Activated CD4-positive, CD25-positive, alpha-beta regulatory T cell treated with anti-CD3 and anti-CD28 coated beads, Interleukin-2, amount 50 U/mL, for 24 hours (primary cell): ENCODE measurements at places on chromosomes 2 and 18.

DNA sequence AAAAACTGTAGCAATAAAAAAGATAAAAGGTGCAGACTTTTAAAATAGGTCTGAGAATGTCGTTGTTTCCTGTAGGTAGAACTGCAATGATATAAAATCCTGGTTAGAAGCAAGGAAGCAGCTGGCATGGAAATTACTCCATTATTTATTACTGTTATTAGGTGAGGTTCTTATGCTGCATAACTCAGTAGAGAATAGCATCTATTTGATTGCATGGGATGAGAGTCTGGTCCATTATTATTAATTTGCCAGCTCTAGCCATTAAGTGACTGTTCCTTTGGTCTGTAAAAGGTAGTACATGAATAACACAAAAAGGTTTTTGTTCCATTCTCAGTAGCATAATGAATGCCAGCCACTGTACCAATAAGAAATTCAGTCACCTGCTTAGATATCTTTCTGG, 358.6 kb downstream of the RBM43 start:
- no peak for ATAC-seq

DNA sequence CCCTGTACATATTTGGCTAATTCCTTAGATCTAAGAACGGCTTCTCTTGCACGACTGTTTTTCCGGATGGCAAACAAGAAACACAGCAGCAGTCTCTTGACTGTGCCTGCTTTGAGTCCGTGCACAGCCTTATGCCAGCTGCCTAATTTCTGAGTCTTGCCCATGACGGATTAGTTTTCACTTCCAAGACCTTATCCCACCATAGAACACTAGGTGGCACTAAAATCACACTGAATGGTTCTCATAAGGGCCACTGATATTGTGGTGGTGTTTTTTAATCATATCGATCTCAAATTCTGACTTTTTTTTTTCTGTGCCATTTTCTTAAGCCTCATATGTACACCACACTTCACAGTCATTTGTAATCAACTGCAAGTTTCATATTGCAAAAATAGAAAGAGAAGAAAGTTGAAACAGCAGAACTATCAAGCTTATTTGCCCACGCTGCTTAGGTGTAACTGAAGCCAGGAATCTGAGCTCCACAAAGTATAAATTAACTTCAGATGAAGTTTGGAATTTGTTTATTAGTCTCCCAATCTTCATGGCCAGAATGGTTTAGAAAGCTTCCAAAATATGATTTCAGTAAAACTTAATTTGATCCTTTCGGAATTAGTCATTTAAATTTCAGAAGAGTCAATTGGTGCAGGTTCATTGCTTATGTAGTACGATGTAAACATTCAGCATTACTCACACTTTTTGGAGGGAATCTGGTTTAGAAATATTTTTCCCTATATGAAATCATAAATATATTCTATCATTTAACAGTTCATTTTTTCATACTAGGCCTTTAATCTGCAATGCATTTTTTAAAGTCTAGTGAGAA, 45.5 kb upstream of the SCN7A start:
- peak; percentile 55 for ATAC-seq

DNA sequence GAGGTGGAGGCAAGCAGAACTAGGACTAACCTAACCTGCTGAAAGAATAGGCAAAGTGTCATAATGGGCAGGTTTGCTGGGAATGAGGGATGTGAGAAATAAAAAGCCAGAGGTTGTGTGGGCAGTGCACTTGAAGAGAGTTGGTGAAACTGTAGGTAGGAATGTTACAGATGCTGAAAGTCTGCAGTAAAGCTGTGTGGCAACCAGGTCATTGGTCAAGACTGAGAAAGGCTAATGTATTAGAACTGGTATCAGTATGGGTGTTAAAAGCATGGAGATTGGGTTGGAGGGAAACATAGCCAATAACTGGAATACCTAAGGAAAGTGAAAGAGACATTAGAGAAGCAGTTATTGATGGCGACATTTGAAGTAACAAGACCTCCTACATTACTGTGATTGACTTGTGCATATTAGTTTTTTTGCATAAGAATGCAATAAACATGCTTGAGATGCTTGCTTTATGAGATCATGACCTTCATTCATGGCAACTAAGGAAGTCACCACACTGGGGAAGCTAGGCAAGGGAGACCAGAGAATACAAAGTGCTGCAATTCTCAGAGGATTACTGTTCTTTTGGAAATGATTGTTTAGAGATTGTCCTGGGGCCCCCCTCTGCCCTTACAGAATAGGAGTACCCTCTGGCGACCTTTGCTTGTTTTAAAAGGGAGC, 11.8 kb downstream of the GULP1 start:
- ATAC-seq: no peak

DNA sequence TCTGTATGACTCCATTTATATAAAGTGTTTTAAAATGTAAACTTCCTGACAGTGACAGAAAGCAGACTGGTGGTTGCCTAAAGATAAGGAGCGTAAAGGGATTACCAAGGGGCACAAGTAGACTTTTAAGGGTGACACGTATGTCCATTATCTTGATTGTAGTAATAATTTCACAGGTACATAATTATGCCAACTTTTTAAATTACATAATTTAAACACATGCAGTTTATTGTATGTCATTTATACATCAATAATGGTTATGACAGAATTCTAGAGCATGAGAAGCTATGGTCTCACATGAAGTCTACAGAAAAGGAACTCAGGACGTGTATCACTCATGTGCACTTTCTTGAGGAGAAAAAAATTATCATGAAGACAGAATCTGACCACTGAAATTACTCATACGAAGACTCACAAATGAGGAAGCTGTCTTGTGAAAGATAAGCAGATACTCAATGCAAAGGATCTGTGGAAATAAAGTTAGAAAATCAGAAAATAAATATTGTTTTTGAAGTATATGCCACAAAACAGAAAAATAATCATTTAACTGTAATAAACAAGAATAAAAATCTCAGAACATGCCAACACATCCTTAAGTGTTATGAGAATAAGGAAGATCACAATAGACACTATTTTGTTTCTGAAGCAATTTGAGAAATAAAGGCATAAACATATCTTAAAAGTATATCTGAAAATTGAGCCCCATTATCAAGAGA, 84.4 kb downstream of the TMEM131 start:
- ATAC-seq: peak; percentile 41

- no peak for ATAC-seq
Measured at GRCh38 chr18:63881851-63882250, 5.7 kb upstream of the SERPINB2 start.

- ATAC-seq: no peak
Measured at GRCh38 chr2:106138543-106139237, 55.4 kb downstream of the UXS1 start.

DNA sequence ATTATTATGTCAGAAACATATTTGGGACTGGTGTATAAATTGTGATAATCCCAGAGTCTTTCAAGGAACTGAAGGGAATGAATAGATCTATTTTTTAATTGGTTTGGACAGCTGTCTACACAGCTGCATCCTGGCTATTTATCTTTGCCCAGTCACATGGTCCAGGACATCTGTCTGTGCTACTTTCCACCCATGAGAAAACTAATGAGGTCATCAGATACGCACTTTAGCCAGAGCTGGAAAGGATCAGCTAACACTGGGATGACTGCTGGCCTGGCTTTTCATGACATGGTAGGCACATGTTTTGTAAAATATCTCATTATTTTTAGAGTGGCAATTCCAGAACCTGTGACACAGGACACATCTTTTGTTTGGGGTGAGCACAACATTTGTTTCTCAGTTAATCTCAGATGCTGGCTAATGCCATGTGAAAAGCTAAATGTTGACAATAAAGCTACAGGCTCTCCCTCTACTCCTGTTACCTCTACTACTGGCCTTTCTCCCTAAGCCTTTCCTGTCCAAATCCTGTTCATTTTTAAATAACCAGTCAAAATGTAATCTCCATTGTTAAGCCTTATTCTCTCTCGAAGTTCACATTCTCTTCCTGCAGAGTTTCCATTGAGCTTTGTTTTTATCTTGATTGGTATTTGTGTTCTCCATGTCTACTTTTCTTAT, 500.7 kb downstream of the RIT2 start:
- no peak for ATAC-seq

DNA sequence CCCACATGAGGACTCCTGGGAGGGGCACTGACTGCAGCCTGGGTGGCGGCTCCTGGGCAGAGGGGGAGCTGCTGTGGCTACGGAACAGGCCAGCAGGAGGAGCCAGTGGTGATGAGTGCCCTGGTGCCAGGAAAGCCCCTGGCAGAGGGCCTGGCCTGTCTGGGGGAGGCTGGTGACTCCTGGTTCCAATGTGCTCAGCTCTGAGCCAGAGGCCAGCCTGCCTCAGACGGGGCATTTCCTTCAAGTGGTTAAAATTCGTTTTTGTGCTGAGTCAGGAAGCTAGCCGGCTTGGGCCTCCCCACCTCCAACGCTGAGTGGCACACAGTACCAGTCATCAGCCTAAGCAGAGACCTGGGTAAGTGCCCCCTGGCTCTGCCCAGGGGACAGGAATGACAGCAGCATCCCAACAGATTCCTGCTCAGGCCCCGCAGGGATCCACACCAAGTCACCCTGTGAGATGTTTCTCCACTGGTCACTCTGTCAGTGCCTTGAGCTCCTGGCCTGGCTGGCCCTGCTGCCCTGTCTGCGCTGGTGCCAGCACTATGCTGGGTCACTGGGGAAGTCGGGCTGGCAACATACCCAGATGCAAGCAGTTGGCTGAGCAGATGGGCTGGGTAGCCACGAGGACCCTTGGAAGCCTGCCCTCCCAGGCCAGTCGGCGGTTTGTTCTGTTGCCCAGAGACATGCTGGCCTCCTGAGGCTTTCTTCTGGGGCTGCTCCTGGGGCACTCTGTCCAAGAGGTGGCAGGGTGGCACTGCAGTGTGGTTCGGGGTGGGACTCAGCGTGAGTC, 7.1 kb upstream of the KLF11 start:
- ATAC-seq: peak; percentile 80

GRCh38 chr2:6780765-6781274, 84.9 kb downstream of the CMPK2 start:
- ATAC-seq: peak; percentile 32

- no peak for ATAC-seq
Measured at GRCh38 chr18:66136039-66136438, 385.2 kb downstream of the CDH7 start.

GRCh38 chr2:83725735-83726134, 733.3 kb downstream of the SUCLG1 start:
- no peak for ATAC-seq

- ATAC-seq: no peak
Measured at GRCh38 chr18:22167091-22167470, 2.3 kb upstream of the GATA6 start.

DNA sequence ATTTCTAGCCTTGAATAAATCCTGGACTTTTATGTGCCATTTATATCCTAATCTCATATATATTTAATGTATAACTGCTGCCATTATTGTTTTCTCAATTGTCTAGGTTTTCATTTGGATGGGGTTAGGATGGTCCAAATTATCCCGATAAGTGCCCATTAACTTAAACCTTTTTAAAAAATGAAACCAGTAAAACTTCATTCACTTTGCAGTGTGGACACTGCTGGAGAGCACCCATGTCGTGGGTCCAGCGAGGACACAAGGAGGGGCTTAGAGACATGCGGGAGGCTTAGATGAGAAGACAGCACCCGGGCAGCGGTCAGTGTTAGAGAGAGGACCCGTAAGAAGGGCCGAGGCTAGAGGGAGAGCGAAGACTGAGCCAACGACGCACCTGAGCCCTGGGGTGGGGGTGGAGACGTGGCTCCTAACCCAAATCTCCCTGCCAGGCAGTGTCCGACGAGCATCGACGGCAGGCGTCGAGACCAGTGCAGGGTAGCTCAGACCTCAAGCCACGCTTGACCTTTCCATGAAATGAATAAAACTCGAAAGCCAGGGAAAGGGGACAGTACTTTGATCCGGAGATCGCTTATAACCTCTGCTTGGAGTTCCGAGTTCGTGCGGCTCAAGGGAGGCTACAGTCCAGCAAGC, 9.0 kb upstream of the EN1 start:
- no peak for ATAC-seq

DNA sequence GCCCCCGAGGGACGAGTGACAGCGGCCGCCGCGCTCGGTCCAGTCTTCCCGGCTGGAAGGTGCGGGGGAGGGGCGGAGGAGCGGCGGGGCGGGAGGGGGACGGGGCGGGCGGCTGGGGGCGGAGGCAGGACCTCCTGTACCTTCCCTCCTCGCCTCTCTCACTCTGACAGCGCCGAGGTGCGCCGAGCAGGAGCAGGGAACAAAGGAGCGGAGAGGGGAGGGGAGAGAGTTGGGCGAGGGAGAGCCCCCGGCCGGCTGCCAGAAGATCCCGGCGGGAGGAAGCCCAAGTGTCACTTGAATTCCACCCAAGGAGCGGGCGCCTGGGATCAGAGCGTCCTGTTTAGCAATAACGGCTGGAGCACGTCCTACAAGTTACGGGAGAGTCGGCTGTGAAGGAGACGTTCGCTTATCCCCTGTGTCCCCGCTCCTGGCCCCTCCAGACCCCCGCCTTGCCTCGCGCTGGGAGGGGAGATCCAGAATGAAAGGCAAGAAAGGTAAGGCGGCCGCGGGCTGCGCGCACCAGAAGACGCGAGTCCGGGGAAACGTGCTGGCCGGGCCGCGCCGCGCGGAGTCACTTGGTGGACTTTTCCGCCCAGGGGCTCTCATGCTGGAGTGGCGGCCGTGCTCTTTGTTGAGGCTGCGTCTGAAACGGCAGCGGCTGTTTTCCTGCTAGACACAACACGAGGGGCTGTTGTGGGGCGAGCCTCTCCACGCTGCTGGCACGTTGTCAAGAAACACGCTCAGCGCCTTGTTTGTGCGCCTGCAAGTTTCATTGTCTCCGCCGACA, at the start of gene TGIF1:
Gene TGIF1 (plus strand): TSS at position 161 of the 787 bp plus-strand sequence. CDS start 318 bp downstream, at position 479.
- peak; percentile 7 for ATAC-seq

DNA sequence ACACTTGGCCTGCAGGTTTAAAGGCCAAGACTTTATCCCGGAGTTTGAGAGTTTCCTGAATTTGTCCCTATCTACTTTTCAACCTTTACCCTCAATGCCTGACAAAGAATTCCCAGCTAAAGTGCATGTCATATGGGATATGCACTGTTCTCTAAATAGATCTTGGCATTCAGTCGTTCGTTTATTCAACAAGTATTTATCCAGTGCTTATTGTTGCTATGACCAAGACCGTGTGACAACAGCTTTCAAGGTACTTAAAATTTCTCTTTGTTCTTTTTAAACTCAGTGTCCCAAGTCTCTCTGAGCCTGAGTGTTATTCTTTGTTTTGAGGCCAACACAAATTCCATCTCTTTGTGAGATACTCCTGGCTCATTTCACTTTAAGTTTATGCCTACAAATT, 133.4 kb downstream of the RGPD3 start:
- ATAC-seq: no peak

DNA sequence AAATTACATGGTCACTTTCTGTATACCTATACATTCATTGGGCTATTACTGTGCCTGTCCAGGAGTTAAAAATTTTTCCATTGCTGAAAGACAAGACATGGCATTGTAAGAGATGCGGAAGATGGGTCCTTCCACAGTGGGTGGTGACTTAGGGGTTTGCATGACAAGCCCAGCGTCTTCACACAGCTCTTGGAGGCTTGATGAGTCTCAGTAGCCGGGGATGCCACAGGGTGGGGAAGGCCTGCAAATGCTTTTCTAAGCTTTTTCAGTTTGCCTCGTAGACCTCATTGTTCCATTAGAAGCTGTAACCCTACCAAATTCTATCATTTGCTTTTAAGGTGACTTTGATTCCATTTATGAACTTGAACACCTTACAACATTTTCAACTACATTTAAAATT, 18.1 kb upstream of the MAPRE3 start:
- no peak for ATAC-seq

GRCh38 chr18:50410008-50410407, 35.2 kb downstream of the SKA1 start:
- ATAC-seq: no peak
